ENCODE measurements at places on chromosomes 7 and 10.
A peak's percentile ranks its signal among the peaks of the same experiment; 100 is the strongest.

- DNase-seq = no peak
Observed at GRCh38 chr7:86931439-86931838, 128.0 kb downstream of the ELAPOR2 start.

GRCh38 chr7:159022238-159022993 is 122.3 kb downstream of the VIPR2 start:
- no peak for DNase-seq

DNA sequence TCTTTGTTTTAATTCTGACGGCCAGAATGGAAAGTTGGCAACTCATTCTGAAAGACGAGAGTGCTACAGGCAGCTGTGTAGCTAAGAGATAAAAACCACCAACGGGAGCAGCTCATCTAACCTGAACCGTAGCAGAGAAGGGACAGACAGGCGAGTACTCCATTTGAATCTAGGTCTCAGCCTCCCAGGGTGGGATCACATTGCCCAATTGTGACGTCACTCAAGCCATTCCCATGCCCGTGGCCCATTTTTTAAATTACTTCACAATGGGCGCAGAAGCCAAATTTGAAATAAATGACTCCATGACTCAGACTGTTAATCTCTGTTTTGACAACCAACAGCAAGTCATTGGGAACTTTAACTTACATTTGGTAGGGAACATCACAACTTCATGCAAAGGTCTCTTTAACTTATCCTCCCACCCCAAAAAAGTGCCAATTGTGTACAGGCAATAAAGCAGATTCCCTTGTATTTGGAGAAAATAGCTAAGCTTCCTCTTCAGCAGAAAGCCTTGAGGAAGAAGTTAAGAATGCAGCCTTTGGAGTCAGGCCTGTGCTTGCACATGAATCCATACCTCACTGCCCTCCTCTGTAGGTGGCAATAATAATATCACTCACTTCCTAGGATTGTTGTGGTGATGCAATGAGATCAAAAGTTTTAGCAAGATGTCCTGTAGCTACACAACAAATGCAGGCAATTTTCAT is 93.2 kb upstream of the KIF5B start:
- DNase-seq = peak; percentile 95

DNA sequence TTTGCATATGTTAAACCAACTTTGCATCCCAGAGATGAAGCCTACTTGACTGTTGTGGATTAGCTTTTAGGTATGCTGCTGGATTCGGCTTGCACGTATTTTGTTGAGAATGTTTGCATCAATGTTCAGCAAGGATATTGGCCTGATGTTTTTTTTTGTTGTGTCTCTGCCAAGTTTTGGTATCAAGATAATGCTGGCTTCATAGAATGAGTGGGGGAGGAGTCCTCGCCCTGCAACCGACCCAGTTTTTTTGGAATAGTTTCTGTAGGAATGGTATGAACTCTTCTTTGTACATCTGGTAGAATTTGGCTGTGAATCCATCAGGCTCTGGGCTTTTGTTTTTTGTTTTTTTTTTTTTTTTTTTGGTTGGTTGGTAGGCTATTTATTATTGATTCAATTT is 147.9 kb downstream of the AHR start:
- DNase-seq = no peak

GRCh38 chr7:42237811-42238541 is 967 bp upstream of the GLI3 start:
- peak; percentile 50 for DNase-seq

DNA sequence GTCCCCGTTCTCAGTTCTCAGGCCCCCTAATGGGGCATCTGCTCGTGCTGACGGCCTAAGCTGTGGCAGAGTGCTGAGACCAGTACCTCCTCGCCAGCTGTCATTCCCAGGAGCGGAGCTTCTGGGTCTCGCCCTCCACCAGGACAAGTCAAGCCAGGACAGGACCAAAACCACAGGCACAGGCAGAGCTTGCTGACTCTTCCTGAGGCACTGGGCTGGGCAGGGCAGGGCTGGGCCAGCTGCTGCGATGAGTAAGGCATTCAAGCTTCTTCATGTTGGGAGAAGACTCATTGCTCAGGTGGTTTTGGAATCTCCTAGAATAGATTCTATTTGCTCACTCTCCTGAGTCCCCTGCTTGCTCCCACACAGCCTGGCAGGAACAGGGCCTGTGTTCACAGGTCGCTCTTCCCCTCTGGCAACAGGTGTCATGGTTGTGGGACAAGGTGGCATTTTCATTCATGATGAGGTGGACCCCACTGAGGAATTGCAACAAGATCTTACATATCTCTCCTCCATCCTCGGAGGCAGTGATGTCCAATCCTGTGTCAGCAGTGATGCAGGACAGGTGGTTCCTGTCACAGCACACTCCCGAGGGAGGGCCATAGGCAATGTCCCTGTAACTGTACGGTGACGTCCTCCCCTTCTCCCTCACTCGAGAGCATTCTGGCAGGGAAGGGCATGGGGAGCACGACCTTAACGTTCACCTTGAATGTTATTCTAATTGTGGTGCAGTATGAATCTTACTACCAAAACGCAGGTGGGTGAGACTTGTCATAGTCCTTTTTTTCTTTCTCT is 17.0 kb upstream of the SH3PXD2A start:
- DNase-seq = peak; percentile 87

DNA sequence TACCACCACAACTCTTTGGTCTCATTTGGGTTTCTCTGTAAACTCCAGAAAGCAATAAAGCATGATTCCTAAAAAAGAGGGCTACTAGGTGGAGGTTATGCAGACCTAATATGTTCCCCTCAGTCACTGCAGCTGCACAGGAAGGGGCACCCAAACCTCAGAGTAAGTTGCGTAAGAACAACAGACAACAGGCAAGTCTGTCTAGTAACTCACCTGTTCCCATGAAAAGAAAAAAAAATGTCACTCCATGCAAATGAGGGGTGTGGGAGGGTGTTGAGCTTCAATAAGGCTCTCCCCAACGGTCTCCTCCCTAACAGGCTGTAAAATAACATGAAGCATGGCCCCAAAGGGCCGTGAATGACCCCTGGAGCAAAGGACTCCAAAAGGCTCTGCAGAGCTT is 461.4 kb downstream of the KCNMA1 start:
- no peak for DNase-seq

DNA sequence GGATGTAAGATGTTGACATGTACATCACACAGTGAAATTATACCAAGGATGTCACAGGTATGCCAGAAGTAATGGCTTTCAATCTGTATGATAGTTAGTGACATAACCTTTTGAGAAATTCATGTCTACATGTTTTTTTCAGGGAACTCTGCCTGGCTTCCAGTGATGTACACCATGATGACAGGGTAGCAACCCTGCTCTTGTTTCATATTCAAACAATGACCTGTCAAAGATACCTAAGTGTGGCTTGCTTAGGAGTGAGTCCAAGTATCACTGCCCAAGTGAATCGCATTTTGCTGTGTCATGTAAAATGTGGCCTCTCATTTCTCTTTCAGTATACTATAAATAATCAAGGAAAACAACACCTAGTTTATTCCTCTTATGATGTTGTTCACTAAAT is 205.8 kb upstream of the DKK1 start:
- DNase-seq = no peak

GRCh38 chr10:70302292-70302691 is 18.5 kb upstream of the NPFFR1 start:
- DNase-seq = peak; percentile 33

DNA sequence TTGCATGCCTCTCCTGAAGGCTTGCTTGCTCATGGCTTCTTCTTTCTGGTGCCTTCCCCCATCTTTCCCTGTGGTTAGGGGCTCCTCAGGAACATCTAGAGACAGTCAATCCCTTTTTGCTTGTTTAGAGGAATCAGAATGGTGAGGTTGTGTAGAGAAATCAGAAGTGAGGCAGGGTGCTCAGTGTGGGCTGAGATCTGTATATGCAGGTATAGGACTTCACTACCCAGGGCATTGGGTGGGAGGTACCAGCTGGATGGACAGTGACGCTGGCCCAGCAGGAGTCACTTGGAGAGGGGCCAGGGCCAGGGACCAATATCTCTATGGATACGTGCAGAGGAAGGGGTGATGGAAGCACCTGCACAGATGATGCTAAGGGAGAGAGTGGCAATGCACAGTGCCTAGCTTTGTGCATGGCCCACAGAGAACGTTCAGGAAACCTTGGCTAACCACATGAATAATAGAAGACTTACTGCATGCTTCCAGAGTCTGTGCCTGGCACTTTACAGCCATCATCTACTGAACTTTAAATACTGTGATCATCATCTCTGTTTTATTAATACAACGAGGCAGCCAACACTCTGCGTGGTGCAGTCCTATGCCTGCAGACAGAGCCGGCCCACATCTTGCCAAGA is 255.2 kb downstream of the ABCA13 start:
- DNase-seq = no peak

- DNase-seq = no peak
Observed at GRCh38 chr7:34177476-34177875, 272.1 kb downstream of the BMPER start.

- DNase-seq = no peak
Observed at GRCh38 chr7:9029681-9030530, 596.5 kb downstream of the NXPH1 start.

DNA sequence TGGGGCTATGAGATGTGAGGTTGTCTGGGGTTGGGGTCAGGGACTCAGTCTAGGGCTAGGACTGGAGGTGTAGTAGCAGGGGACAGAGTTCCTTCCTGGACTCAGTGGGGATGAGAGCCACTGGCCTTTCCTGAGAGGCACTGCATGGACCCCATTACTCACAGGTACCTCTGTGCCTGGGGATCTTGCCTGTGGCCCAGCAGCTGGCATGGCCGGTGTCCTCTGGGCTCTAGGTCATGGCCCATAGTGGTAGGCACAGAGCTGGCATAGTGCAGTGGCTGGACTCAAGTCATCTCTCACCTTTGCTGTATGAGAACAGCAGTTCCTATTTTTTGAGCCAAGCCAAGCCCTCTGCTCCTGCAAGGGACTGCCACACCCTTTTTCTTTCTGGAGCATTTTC is 51.9 kb downstream of the NEURL1 start:
- DNase-seq = no peak

DNA sequence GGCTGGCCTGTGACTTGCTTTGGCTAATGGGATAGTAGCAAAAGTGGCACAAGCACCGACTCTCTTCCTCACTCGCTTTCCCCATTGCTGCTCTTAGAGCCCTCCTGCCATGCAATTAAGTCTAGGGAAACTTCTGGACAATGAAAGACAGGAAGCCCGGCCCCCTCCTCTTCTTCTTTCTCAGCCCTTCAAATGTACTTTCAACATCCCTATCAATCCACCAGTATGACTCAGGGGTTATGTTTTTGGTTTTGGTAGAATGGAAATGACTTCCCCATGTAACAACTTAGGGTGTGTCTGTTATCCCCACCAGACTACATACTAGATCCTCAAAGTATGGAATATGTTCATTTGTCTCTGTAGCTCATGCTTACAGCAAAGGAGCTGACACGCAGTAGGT is 139.0 kb upstream of the GDF10 start:
- DNase-seq = no peak

DNA sequence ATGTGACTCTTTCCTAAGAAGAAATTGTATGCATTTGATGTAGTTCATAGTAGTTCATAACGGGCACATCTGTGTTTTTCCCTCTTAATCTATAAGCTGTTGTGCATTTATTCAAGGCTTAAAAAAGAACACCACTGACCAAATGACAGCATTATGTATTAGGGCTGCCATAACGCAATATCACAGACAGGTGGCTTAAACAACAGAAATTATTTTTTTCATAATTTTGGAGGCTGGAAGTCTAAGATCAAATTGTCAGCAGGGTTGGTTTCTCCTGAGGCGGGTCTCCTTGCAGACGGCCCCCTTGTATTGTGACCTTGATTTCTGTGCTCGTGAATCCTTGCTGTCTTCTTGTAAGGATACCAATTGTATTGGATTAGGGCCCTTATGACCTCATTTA is 627 bp upstream of the SSMEM1 start:
- no peak for DNase-seq

- DNase-seq = no peak
Observed at GRCh38 chr7:8499128-8499527, 65.7 kb downstream of the NXPH1 start.

DNA sequence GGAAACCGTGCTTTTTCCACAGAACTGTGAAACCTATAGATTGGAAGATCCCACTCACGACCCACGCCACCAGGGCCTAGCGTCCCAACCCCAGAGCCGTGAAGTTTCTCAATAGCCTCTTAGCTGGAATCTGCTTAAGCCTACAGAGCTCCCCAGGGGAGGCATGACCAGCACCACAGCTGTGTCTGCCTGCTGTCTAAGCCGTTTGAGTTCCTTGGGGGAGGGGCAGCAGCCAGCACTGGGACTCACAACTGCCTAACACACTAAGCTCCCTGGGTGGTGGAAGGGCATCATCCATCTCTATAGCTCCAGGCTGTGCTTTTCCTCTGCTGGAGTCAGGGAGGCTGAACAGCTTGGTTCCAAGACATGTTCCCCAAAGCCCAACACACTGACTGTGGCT is 26.0 kb upstream of the TMEM140 start:
- DNase-seq = no peak

DNA sequence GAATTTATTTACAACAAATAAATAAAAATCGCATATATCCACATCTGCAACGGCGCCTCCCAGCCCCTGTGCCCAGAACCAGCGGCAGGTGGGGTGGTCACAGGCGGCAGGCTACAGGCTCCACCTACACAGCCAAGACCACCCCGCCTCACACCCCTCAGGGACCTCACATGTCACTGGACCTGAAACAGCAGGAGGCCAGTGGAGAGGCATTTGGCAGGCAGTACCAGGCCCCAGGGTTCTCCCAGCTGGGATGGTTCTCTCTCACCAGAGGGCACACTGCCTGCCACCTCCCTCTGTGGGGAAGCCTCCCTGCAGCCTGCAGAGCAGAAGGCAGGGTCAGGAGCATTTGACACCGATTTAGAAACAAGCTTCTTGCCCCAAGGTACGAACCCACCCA is 81.5 kb downstream of the MAD1L1 start:
- DNase-seq = no peak

Data from trophoblast cell (in vitro differentiated cells and primary cell).